ENCODE measurements at places on chromosomes 1 and 21.

DNA sequence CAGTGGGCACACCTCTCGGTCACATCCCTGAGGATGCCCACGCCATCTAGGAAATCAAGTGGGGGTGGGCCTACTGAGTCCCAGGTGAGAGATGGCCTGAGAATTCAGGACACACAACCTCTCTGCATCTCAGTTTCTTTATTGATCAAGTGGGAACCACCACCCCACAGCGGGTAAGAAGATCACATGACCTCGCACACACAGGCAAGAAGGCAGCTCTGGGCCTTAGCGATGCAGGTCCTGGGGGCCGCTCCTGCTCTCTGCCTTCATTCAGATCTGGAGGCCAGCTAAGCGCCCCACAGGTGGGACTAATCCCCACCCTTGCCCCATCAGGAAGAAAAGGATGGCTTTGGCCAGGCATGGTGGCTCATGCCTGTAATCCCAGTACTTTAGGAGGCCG lies 63.2 kb downstream of the PGBD5 start:
- DNase-seq: no peak

DNA sequence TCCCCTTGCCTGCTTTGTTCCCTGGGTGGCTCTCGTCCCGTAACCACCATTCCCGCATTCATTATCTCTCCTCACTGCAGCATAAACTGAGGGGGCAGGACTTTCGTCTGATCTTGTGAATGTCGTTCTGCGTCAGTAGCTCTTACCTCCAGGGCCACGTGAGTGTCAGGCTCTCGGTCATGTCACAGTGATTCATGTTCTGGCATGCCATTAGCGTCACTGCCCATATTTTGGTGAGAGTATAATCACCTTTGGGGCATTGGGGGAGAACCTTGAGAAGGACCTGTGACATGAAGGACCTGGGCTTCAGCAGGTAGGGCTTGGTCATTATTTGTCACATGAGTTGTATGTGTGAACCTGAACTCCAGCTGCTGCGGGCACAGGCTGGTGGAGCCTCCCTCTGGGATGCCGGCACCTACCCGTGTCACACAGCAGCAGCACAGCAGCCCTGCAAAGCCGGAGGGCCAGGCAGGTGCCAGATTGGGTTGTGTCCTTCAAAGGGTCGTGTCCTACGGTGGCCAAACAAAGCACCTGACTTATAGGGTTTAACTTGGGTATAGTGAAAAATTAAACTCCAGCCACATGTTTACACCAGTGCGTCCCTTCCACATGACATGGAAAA lies 68.5 kb downstream of the BACE2 start:
- DNase-seq: no peak

GRCh38 chr1:21322681-21323016 lies 32.4 kb upstream of the ECE1 start:
- no peak for DNase-seq

- no peak for DNase-seq
Observed at GRCh38 chr1:245878585-245878984, 628.5 kb downstream of the SMYD3 start.

DNA sequence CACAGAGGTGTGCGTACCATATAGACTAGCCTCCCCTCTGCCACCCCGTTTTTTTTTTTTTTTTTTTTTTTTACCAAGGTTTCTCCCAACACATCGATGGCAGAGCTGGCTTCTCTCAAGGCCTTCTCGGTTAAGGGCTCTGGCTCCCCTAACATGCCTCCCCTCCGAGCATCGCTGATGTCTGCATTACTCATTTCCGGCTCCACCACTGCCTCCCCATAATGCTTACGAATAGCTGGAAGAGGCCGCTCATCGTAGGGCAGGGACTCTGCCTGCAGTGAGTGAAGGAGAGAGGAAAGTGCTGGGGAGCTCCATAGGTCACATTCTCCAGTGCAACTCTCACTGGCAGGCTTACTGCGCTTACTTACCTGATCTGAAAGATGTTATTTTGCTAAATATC lies 20.6 kb downstream of the CEP104 start:
- DNase-seq: no peak
